Stimulated activated CD4-positive, alpha-beta T cell treated with anti-CD3 and anti-CD28 coated beads, Interleukin-2, amount 100 ng/mL, for 24 hours (primary cell): ENCODE measurements at places on chromosomes 3 and 15.

DNA sequence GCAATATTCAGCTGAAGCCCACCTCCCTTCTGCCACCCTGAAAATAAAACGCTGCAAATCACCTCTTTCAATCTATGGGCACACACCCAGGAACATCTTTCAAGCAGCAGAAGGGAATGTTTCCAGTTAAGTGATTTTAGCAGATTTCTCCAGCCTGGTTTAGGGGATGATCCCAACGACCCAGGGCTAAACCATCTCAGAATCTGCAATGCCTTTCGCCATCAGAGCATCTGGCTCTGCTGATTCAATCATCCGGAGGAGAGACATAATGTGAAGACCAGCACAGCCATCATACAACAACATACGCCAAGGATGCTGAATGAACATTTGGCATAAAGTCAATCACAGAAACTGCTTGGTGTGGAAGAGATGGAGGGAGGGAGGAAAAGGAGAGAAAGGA, 15.5 kb upstream of the LRRN1 start:
- no peak for DNase-seq

GRCh38 chr3:167798443-167798842, 62.9 kb downstream of the SERPINI1 start:
- DNase-seq = no peak

DNA sequence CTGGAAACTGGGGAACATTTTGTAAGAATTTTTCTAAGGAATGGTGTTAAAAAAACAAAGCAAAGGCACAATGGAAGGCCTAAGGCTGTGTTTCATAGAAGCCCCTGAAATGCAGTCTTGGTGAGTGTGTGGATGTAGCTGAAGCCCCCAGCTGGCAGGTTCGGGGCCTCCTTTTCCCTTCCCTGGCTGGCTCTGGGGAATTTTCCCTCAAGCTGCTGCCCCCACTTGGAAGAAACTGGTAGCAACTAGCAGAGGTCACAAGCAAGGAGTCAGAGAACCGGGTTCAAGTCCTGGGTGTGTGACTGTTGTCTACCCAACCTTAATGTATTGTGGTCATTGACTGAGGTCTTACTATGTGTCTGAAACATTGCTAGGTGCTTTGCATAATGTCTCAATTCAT, 85.3 kb upstream of the MYZAP start:
- no peak for DNase-seq

DNA sequence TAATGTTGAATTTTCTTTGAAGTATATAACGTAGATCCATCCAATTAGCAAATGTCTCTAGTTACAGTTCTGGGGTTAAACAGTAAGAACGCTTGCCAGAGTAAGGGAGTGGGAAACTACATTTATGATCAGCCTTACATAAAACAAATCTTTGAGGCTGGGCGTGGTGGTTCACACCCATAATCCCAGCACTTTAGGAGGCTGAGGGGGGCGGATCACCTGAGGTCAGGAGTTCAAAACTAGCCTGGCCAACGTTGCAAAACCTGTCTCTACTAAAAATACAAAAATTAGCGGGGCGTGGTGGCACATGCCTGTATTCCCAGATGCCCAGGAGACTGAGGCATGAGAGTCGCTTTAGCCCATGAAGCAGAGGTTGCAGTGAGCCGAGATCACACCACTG, 50.1 kb upstream of the GATM start:
- no peak for DNase-seq

DNA sequence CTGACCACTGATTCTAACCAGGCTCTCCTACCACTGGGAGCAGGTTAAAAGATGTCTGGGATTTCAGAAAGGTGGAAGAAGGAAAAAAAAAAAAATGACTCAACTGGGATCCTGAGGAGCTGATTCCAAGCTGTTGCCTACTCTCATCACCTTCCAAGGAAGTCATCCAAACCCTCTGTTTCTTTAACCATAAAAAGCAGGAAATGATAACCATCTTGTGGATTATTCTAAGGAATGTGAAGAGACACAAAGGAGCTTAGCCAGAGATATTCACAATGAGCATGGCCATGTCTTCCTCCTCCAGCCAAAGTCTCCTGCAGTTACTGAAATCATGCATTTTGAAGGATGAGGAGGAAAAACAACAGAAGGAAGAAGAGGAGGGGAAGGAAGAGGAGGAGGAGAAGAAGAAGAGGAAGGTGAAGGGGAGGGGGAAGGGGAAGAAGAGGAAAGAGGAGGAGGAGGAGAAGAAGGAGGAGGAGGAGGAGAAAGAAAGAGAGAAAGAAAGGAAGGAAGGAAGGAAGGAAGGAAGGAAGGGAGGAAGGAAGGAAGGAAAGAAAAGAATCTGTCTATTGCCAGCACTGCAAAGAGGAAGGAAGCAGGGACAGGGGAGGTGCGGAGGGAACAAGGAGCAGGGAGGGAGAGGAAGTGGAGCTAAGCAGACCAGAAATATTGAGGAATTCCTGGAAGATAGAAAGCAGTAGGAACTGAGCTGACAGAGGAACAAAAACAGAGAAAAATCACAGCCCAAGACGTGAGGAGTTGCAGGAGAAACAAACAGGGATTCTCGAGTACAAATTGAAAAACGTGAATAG, 229.2 kb downstream of the UACA start:
- DNase-seq = no peak

- no peak for DNase-seq
These were observed 109.1 kb downstream of the OPA1 start for GRCh38 chr3:193701953-193702635.

DNA sequence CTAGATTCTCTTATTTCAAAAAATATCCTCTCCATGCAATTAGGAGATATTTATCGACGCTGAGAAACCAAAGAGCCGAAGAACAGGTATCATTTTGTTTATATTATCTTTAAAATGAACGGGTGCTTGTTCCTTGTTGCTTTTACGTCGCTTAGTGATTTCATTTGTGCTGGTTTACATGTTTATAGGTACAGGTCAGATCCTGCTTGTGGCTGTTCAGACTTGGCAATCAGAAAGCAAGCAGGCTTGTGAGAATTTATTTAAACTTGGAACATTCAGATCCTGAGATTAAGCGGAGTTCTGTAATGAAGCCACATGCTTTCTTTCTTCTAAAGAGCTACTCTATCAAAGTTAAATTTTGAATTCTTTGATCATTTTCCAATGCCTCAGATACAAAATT, 43.0 kb upstream of the ATP2C1 start:
- no peak for DNase-seq

- no peak for DNase-seq
These were observed 8.9 kb upstream of the TMEM202 start for GRCh38 chr15:72389231-72389630.
